ENCODE measurements at places on chromosomes 13 and 19. TPM values are rescaled to one million over a fixed set of nuclear protein-coding genes. Genes with fewer than 3 reads are reported as not detected.

GRCh38 chr13:80707000-80707983, 366.4 kb upstream of the SPRY2 start:
- DNase-seq = no peak

GRCh38 chr19:48348045-48348444, 15.7 kb downstream of the TMEM143 start:
- no peak for DNase-seq

DNA sequence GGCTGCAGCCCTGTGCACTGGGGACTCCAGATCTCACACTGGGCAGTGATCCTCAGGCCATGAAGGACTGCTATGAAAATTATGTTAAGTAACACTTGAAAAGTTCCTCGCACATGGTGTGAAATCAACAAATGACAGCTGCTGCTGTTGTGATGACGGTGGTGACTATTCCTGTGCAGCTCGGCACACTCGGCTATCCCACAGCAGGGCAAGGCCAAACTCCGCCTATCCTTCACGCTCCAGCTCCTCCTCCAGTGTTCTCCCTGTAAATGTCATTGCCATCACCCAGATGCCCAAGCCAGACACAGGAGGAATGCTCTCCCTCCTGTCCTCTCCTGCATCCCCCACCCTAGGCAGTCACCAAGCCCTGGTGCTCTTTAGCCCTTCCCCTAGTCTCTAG, 31.3 kb downstream of the GRIK5 start:
- DNase-seq = no peak

- DNase-seq = no peak
These were observed 391.0 kb downstream of the FGF9 start for GRCh38 chr13:22061806-22062391.

GRCh38 chr19:39211731-39212374, 7.8 kb upstream of the SYCN start:
- DNase-seq = peak; percentile 64

- DNase-seq = no peak
These were observed 8.0 kb downstream of the MAP2K2 start for GRCh38 chr19:4115818-4116385.

- DNase-seq = no peak
These were observed 6.7 kb upstream of the MADCAM1 start for GRCh38 chr19:489418-490196.

DNA sequence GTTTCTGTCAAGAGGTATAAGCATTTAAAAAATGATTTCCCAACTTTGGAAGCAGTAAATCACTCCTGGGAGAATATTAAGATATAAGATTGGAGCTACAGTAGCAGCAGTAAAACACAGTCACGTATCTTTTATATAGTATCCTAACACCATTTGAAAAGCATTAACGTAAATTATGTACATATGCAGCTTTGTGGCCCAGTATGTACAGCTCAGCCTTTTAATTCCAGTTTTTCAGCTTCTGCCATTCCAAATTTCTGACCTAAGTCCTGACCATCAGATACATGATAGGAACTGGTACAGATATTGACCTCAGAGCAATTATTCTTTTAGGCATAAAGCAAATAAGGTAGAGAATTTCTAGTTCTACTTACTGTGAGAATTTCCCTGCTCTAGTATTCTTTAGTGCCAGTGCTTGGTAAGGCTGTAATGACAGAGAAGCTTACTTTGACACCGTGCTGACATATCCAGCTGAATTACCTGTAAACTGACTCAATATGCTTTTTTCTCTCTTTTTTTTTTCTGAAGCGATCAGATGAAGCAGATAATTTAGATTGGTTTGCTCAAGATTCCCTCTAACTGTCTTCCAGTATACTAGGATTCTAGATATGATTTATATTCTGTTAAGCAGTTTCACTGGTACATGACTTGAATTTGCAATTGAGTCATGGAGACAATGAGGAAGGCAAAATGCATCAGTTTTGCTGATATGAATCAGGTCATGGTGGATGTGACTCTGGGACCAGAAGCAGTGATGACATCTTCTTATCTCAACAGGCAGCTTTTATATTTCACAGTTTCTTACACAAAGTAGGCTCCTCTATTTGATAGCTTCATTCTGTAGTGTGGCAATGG, 703.6 kb downstream of the SLITRK6 start:
- DNase-seq = no peak

DNA sequence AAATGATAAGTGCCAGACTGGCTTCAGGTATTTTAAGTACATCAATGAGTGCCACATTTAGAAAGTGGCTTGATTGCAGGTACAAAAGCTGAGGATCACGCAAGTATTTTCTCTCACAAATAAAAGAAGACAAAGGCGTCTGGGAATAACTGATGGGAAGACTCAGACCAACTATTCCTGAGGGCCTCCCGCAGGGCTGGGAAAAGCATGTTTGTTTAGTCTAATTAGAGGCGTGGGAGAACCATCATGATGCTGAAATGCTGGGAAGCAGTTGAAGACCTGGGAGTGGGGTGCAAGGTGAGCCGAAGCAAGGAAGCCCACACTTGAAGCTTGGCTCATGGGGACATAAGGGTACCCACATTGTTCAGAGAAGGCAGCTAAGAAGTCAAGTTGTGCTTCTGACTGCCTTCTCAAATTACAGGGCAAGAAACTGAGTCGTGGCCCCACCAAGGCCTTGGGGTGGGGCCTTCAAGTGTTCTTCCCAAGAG, 536.0 kb downstream of the MYO16 start:
- DNase-seq = no peak

GRCh38 chr19:43461303-43461702, 4.1 kb downstream of the LYPD3 start:
- DNase-seq = no peak

- no peak for DNase-seq
These were observed 18.9 kb downstream of the ATP11A start for GRCh38 chr13:112708560-112709240.

DNA sequence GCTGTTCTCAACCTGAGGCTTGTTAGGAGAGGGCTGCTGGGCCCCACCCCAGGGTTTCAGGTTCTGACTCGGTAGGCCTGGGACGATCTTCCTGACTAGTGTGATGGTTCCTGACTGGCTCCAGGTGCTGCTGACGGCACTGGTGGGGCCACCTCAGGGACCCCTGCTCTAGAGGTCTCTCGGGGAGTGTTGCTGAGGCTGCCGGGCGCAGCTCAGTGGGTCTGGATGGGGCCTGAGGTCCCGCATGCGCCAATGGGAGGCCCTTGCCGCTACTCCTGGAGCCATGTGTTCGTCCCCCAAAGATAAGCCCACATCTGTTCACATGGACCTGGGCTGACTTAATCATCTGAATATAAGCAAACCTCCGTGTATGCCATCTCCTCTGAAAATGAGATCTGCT, 133.0 kb downstream of the ATP11A start:
- no peak for DNase-seq

DNA sequence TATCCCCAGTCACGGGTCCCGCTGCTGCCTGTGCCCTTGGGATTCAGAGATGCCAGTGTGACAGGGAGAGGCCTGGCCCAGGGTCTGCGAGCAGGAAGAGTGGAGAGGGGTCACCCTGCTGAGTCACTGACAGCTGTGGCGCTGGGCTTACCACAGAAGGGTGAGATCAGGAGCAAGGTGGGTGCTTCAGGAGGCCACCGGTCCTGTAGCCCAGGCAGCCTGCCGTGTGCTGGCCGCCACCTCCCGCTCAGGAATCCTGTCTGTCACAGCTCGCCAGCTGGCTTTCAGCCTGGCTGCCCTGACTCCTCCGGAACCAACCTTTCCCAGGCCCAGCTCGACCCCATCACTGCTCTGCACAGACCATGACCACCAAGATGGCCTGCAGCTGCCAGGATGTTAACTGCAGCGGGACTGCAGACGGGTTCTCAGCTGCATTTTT, 25.3 kb downstream of the NAXD start:
- no peak for DNase-seq

DNA sequence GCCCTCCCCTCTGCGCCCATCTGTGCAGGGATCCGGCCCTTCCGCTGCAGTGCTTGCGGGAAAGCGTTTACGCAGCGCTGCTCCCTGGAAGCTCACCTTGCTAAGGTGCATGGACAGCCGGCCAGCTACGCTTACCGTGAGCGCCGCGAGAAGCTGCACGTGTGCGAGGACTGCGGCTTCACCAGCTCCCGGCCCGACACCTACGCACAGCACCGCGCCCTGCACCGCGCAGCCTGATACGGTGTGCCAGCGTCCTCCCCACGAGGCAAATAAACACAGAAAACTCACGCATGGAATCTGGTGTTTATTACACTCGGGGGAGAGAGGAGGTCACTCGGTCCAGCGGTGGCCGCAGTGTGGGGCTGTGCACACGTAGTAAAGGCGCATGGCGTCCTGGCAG, 1.2 kb downstream of the POLR2I start:
- DNase-seq = no peak

- peak; percentile 96 for DNase-seq
These were observed 509 bp upstream of the HDGFL2 start for GRCh38 chr19:4471403-4472173.

GRCh38 chr19:46368116-46368515, 21.2 kb downstream of the PPP5C start:
- no peak for DNase-seq

GRCh38 chr13:106496072-106496997, 39.1 kb downstream of the EFNB2 start:
- DNase-seq = no peak

DNA sequence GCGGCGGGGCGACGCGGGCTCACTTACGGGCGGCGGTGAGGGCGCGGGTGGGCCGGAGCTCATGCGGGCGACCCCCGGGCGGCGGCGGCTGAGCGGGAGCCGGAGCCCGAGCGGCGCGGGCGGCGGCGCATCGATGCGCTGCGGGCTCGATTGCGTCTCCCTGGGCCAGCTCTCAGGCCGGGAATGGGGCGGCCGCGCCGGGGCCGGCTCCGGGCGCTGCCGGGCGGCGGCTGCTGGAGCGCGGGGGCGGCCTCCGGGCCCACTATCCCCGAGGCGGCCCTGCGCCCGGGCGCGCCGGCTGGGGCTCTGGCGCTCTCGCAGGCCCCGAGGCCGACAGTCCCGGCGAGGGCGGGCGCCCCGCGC, 1.4 kb upstream of the TSHZ3 start:
- peak; percentile 24 for DNase-seq

DNA sequence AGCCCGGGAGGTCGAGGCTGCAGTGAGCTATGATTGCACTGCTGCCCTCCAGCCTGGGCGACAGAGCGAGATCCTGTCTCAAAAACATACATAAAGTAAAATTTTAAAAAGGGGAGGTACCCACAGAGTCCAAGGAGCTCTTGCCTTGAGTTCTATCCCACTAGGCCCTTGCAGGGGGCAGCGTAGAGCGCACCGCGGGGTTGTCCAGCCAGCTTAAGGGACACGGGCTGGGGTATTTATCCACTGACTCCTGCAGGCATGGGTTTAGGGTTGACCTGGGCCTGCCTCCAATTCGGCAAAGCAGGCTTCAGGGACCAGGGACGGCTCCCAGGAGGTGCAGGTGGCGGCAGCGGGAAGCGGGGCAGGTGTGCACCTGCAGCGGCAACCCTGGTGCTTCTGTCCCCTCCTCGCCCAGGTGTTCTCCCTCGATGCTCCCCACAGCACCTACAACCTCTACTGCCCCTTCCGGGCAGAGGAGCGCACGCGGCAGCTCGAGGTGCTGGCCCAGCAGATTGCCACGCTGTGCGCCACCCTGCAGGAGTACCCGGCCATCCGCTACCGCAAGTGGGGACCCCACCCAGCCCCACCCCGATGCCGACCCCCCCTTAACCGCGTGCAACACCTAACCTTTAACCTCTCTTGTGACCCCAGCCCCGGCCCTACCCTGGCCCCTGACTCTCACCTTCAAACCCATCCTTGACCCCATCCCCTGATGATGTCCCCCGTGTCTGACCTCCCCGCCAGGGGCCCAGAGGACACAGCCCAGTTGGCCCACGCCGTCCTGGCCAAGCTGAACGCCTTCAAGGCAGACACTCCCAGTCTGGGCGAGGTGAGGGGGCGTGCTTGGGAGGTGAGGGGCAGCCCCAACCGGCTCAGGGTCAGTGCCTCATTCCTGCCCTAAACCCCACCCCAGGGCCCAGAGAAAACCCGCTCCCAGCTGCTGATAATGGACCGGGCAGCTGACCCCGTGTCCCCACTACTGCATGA, 4.7 kb downstream of the STXBP2 start:
- peak; percentile 26 for DNase-seq

GRCh38 chr13:33891196-33891742, 73.3 kb downstream of the RFC3 start:
- DNase-seq = no peak

- DNase-seq = no peak
These were observed 5.3 kb downstream of the GRAMD1A start for GRCh38 chr19:35005256-35005977.

- DNase-seq = no peak
These were observed 5.3 kb upstream of the TLE2 start for GRCh38 chr19:3034406-3034655.

DNA sequence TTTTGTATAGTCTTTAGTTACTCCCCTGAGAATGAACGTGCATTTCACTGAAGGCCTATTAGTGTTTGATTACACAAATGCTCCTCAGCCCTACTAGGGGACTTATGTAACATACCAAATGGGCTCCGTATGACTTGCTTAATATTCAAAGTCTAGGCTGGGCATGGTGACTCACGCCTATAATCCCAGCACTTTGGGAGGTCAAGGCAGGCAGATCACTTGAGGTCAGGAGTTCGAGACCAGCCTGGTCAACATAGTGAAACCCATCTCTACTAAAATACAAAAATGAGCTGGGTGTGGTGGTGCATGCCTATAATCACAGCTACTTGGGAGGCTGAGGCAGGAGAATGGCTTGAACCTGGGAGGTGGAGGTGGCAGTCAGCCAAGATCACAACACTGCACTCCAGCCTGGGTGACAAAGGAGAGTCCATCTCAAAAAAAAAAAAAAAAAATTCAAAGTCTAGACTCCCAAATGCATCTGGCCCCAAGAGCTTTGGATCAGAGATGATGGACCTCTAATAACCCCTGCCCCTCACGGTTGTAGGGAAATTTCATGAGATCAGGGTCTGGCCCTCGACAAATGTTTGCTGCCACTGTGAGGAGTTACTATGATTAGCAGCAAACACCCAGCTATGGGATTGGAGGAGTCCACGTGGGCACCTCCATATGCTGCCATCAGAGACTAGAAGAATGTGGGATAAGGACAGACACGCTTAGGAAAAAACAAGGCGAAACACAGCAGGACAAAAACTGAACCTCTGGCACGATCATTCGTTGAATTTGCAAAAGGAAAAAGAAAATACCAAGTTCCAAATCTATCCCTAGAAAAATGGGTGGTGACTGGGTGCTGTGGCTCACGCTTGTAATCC, 4.6 kb downstream of the FBXO17 start:
- DNase-seq = peak; percentile 62

GRCh38 chr19:51365211-51365964, 800 bp downstream of the ETFB start:
- peak; percentile 63 for DNase-seq

Gene VAV1
- 9.5 TPM for polyA plus RNA-seq

Gene DIRAS1
- polyA plus RNA-seq = 4.3 TPM

Gene PRR20D
- not detected for polyA plus RNA-seq

Gene ASPDH
- polyA plus RNA-seq = not detected

Gene ZNF556
- polyA plus RNA-seq = not detected

Gene LILRA6
- not detected for polyA plus RNA-seq

Gene GRIN2D
- polyA plus RNA-seq = 6.8 TPM

Gene NLRP9
- not detected for polyA plus RNA-seq

Gene ZNF829
- polyA plus RNA-seq = 0.65 TPM

Gene CCDC122
- 6.4 TPM for polyA plus RNA-seq

Gene MADCAM1
- polyA plus RNA-seq = 0.25 TPM
